Type B pancreatic cell (in vitro differentiated cells): ENCODE measurements at places on chromosomes 5 and 9.

DNA sequence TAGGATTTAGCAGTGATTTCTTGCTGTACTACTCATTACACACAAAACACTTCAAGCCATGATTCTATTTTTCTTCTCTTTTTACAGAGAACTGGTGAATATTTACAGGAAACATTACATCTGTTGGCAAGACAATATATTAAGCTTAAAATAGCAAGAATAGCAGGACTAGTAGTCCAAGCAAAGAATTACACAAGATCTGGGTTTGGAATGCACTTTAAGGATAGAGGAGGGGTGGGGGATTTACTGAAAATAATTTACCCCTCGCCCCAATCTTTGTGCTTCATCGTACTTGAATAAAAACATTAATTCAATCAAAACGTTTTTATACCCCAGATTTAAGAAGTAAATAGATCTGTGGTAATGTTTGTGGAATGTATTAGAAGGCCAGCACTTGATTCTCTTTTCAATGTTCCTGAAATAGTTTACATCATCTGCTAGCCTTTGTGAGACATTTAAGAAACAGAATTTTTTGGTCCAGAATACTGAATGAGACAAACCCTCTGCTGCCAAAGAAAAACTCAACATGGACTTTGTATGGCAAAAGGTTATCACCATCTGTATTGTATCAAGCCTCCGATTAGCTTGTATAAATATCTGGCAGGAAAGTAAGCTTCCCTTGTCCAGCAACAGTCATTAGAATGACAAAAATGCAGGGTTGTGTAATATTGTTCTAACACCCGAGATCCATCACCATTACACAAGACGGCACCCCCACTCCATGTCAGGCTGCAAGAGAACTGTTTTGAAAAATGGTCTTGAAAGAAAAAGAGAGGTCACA lies 23.8 kb downstream of the SVEP1 start:
- H3K4me3 ChIP-seq: no peak overlapping the region
- DNase-seq: no peak
- H3K4me1 ChIP-seq: peaks cover 14% of the 10 kb centered on the region
- H3K27me3 ChIP-seq: no peaks in the 10 kb centered on the region
- H3K36me3 ChIP-seq: no peaks in the 10 kb centered on the region

- H3K4me3 ChIP-seq: peak overlapping the region; percentile 51
- peak overlapping the region; percentile 93 for H3K27ac ChIP-seq
- H3K36me3 ChIP-seq: peaks cover 16% of the 10 kb centered on the region
- H3K27me3 ChIP-seq: no peaks in the 10 kb centered on the region
These were observed 101.9 kb downstream of the CD180 start for GRCh38 chr5:67094476-67095300.

GRCh38 chr5:76657091-76657490 lies 33.9 kb upstream of the F2RL2 start:
- H3K27ac ChIP-seq: no peak overlapping the region
- H3K36me3 ChIP-seq: no peaks in the 10 kb centered on the region
- no peaks in the 10 kb centered on the region for H3K27me3 ChIP-seq
- H3K4me1 ChIP-seq: no peaks in the 10 kb centered on the region

GRCh38 chr9:15299374-15299939 lies 7.6 kb downstream of the TTC39B start:
- peaks cover 13% of the 10 kb centered on the region for H3K4me1 ChIP-seq
- H3K27ac ChIP-seq: no peak overlapping the region
- peaks cover 20% of the 10 kb centered on the region for H3K36me3 ChIP-seq
- no peaks in the 10 kb centered on the region for H3K27me3 ChIP-seq
- H3K4me3 ChIP-seq: no peak overlapping the region

DNA sequence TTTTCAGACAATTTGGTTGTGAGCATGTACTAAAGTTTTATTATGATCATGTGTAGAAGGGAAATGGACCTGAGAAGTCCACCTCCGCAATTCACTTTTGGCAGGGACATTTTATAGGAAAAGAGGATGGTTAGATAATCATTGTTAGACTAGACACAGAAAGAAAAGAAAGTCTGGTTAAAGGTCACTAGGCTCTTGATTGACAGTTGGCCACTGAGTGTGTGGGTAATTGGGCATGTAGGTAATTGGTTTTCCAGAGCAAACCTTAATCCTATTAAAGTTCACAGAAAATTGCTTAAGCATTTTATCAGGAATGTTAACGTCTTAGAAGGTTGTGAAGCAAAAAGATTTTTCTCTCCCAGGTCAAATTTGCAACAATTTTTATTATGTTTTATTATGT lies 158.5 kb upstream of the CLINT1 start:
- no peaks in the 10 kb centered on the region for H3K36me3 ChIP-seq
- no peak for DNase-seq
- H3K4me1 ChIP-seq: peaks cover 15% of the 10 kb centered on the region
- H3K4me3 ChIP-seq: no peak overlapping the region

DNA sequence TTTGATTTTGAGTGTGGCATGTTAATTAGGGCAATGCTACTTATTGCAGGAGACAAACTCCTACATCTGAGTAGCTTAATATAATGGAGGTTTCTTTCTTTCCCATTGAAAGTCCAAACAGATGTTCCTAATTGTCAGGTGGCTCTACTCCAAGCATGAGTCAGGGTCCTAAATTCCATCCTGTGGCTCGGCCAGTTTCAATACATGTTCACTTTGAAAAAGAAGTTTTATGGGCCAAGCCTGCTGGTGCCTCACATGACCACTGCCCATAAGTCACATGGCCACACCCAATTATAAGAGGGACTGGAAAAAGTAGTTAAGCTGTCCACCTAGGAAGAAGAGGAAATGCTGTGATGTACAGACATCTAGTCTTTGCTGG lies 170.4 kb downstream of the ARRDC3 start:
- no peak for DNase-seq
- no peaks in the 10 kb centered on the region for H3K4me1 ChIP-seq
- H3K36me3 ChIP-seq: no peaks in the 10 kb centered on the region
- no peak overlapping the region for H3K4me3 ChIP-seq
- no peak overlapping the region for H3K27ac ChIP-seq
